ENCODE measurements at places on chromosomes 5 and 9.

DNA sequence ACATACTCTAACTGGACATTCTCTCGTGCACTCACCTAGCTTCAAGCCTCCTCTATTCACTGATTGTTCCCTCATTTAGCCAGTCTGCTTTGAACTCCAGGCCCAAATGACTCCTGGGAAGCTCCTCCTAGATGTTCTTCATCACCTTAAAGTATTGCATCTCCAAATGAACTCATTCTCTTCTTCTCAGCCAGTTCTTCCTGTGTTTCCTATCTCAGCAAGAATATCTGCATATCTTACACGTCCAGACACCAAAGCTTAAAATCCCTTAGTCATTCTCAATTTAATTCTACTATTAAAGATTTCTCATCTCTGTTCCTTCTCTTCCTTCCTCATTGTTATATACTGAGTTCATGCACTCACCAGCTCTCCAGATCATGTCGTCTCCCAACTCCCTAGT, 118.6 kb upstream of the DAB2 start:
- no peak for DNase-seq

DNA sequence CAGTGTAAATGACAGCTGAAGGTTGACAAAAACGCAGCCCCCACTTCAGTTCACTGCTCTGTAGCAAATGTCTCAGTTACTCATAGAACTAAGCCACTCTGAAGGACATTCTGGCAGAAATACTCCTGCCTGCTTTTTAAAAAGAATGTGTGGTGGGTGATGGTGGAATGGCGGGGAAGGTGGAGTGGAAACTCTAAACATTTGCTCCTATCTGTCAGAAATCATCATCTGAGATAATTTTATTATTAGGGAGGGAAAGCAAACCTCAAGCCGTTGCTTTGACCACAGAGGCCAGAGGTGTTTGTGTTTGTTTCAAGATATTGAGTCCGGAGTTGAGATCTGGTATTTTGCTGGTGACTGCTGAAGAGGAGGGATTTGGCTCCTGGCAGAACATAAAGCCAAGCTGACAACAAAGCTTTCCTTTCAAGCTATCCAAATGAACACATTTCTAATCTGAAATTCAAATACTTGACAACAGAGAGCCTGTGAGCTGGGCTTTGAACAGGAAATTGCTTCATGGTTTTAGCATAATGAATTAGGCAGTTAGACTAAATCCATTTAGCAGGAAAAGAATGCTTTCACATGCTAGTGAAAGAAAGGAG, 362.7 kb downstream of the CSNK1G3 start:
- no peak for DNase-seq

- no peak for DNase-seq
These were observed 13.8 kb upstream of the SUSD1 start for GRCh38 chr9:112188884-112189283.

DNA sequence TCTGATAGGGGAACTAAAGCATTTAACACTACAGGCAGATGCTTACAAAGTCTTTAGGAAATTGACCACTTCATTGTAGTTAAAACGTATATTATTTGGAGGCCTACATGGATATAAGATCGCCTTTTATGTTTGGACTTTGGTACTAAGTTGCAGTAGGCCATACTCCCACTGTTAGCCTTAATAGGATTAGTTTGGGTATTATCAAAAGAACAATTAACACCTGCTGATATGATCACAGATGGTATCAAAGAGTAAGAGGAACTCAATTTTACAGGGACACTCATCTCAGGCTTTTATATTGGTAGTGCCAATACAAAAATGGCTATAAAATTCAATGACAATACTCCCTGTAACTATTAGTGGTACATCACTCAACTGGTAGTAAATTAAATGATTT, 1183.0 kb downstream of the MAT2B start:
- no peak for DNase-seq

- DNase-seq, result no peak
These were observed 233.2 kb downstream of the SPATA31A1 start for GRCh38 chr9:39588500-39589137.

- DNase-seq, result no peak
These were observed 51.5 kb downstream of the PSD2 start for GRCh38 chr5:139847091-139847490.

DNA sequence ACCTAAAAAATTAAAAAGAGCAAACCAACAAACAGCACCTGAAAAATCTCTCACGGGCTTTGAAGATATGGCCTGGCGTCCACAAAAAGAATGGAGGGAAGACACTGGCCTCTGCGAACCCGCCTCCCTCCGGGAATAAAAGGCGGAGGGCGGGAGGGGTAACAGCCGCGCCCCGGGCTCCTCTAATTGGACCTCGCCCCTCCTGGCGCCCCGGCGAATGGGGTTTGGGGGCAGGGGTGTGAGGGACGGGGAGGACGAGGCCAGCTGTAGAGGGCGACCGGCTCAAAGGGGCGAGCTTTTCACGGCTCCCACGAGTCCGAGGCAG, 753 bp downstream of the FANCC start:
- peak; percentile 64 for DNase-seq

DNA sequence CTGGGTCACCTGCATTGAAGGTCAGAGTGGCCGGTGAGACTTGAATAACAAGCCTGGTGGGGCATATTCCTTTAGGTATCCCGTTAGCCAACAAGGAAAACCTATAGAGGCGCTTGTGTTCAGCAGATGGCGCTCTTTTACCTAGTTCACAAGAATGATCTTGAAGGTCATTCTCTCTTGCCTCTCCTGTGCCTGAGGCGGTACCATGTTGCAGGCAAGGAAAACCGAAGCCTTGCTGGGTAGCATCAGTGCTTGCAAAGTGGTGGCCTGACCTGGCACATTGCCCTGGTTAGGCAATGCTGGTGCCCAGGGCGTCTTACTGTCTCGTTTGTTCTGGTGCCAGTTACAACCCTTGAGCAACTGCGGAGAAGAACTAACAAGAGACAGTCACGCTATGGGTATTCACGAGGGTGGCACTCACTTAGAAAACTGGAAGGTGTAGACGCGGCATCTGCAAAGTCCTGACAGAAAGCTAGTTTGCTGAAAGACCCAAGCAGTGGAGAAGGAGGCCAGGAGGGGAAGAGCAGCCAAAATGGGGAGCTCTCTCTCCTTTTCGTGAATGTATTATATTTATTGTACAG, 56.7 kb downstream of the AOPEP start:
- peak; percentile 60 for DNase-seq

DNA sequence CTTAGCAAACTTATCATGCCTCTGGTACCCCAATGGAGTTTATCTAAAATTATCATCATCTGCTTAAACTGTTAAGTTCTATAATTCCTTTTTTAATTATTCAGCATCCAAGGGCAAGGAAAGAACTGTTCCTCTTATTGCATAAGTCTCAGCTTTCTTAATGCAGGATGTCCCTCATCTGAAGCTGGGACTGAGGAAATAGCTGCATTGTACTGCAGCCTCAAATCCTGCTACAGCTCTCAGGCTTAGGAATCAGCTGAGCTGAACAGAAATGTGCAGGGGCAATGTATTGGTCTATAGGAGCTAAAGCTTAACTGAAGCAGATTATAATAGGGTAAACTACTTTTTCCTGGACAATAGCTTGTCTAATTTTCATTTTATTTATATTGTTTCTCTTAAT, 48.0 kb downstream of the HAPLN1 start:
- DNase-seq, result no peak

DNA sequence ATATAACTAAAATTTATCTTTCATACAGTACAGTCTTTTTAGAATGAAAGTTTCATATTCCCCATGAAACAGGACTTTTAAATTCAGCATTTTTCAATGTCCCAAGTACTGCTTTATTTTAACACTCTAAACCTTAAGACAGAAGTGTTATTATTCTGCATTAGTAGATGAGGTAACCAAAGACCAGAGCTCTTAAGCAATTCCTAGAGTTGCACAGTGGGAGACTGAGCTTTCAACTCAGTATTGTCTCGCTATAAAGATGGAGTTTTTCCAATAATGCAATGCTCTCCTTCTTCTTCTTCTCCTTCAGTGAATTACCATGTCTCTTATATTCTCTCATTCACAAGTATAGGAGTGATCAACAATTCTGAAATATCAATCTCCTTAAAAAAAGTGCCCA, 479.7 kb downstream of the CETN3 start:
- no peak for DNase-seq
